ENCODE measurements at places on chromosomes 4 and X.

GRCh38 chr4:128560754-128561495 is 248.6 kb upstream of the JADE1 start:
- DNase-seq = no peak

- no peak for DNase-seq
Measured at GRCh38 chrX:49242545-49243066, 7.3 kb downstream of the CCDC22 start.

DNA sequence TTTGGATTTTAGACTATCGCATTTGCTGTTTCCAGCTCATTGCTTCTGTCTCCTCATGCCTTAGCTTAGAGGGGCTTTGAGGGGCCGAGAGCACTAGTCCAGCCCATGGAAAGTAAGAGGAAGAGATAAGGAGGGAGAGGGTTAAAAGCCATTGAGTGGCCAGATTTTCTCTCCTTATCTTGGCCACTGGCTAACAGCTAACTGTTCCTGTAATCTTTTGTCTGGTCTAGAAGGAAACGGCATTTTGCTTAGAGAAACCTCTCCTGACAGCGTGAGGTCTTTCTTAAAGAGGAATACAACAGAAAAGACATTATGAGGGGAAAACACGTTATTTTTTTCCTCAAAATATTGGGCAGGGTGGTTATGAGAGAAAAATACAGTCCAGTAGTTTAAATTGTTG is 7.9 kb downstream of the GPR101 start:
- DNase-seq = no peak

DNA sequence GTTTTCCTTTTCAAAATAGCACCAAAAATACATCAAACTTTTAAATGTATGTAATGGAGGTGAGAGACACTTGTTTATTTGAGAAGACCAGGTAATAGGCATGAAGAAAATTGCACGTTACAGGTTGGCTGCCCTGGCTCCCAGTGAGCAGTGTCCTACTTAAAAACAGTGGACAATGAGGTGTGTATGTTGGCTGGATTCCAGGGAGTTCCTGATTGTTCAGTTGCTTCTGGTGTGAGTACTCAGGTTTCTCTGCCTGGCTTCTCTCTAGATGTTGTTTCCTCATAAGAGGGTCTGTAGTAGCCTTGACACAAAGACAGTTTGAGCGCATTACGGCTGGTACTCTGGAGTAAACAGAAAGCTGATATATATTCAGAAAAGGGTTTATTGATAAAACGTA is 29.4 kb downstream of the SNX25 start:
- no peak for DNase-seq

Data from NCI-H2107 (cell line).